ENCODE measurements at places on chromosomes 4 and X. TPM values are rescaled to one million over a fixed set of nuclear protein-coding genes. Genes with fewer than 3 reads are reported as not detected.

DNA sequence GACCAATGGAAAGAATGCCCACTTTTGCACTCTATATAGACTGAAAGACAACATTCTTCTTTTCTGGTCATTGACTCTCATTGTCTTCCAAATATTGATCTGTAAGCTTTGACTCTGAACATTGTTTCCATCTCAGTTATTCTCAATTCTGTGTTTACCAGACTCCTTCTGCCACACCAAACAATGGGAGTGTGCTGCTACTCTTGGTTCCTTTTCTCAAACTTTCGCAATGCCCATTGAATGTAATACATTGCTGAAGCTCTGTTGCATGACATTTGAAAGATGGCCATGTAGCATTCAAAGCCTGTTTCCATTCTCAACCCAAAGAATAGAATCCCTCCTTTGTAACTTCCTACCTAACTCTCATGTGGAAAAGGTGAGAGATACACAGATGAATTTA is 136.2 kb downstream of the BTC start:
- DNase-seq, result no peak

DNA sequence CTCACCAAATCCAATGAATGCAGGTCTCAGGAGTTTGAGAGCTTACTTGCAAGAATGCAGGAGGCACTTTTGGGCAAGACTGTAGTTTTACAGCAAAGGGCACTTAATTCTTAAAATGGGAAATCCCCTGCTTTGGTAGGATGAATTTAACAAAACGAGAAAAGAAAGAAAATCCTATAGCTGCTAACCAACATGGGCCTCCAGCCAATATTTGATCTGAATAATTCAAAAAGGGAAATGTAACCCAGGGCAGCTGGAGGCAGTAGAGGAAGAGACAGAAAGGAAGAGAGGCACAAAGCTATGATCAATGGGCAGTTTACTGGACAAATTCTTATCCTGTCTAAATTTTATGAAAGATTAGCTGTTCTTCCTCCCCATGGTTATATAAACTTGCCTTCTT is 142.3 kb downstream of the SH3KBP1 start:
- no peak for DNase-seq

GRCh38 chr4:124997124-124997523 is 284.6 kb upstream of the ANKRD50 start:
- no peak for DNase-seq

DNA sequence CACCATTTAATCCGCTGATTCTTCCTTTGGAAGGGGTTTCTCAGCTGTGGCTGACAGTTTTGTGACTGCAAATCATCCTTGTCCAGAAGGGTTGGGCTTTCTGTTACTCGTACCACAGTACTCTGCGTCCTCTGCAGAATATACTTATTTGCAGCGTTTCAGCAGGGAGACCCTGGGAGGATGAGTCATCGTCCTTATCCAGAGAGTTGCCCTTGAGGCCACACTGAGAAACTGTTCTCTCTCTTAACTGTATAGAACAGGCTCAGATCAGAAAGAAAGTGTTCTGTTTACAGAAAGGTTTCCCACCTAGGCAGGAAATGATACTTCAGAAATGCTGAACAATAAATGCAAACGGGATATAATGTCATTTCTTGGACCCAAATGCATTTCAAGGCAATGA is 47.8 kb upstream of the DDX53 start:
- peak; percentile 54 for DNase-seq

- no peak for DNase-seq
Measured at GRCh38 chrX:129830494-129830893, 13.2 kb downstream of the ZDHHC9 start.

DNA sequence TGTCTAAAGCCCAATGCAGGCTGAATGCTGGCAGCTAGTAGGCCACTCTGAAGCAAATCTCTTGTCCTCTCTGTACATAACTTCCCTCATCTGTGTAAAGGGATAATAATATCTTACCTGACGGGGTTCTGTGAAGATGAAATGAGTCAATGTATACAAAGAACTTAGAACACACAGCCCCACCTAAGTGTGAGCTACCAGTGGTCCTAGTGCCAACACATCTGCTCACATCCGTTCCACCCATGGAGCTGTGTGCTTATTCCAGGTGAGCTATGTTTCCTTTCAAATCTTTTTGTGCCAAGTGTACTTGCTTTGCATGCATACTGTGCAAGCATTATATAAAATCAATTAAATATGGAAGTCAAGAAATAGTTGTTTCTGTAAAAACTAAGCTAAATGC is 116.4 kb downstream of the TSPAN5 start:
- no peak for DNase-seq

DNA sequence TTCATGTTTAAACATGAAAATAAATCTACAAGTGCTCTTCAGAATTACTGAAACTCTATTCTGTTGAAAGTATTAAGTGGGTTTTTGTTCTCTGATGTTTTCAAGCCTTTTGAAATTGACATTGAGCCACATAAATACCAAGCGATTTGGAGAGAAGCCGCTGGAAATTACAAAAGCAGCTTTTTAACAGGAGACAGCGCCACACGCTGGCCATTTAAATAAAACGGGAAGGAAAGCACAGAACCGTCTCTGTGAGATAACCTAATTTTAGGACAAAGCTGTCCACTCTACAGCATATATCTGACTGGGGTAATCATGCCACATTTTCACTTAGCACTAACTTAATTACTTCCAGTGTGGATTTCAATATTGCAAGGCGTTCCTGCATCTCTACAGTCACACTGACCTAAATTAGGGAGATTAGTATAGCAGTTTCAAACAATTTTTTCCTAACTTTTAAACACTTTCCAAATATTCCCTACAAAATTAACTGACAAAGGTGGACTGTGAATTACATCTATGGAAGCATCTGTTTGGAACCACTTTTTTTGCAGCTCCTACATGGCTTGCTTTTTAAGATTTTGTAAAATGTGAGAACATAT is 6.8 kb upstream of the ANOS1 start:
- DNase-seq, result peak; percentile 16

GRCh38 chrX:133529578-133529977 is 114.3 kb upstream of the GPC4 start:
- DNase-seq, result no peak

DNA sequence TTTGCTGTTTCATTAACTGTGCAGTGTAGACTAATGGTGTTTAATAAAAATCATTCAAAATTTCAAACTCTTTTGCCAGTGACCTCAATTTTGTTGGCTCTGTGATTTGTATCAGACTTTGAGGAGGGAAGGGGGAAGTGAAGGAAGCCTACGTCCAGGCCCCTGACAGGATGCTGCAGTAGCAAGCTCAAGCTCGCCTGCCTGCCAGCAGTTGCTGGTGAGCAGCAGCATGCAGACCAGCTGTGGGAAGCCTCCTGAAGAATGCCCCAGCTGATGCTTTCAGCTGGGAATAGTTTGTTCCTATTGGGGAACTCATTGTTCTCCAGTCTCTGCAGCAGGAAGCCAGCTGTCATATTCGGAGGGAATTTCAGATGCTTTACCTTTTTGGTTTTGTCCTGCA is 495.2 kb downstream of the AFF2 start:
- DNase-seq, result no peak

- DNase-seq, result peak; percentile 17
Measured at GRCh38 chr4:56026596-56026995, 77.9 kb downstream of the CEP135 start.

Gene GIMD1
- not detected for total RNA-seq

Gene PDLIM3
- total RNA-seq, result 12.5 TPM

Gene MAGEA8
- total RNA-seq, result not detected

Gene SAGE1
- not detected for total RNA-seq
